Psoas muscle (tissue), 8 donors: ENCODE measurements at places on chromosomes 13 and 19.
A peak's percentile ranks its signal among the peaks of the same experiment; 100 is the strongest.

- peak; percentile 87 for DNase-seq
These were observed at the start of the genes ARMC6 and SUGP2 for GRCh38 chr19:19033426-19034203. Gene ARMC6 (plus strand): TSS chr19:19033603. CDS start chr19:19034210, 607 bp downstream. Gene SUGP2 (minus strand): TSS chr19:19033517. CDS start chr19:19031071, 2,446 bp downstream.

DNA sequence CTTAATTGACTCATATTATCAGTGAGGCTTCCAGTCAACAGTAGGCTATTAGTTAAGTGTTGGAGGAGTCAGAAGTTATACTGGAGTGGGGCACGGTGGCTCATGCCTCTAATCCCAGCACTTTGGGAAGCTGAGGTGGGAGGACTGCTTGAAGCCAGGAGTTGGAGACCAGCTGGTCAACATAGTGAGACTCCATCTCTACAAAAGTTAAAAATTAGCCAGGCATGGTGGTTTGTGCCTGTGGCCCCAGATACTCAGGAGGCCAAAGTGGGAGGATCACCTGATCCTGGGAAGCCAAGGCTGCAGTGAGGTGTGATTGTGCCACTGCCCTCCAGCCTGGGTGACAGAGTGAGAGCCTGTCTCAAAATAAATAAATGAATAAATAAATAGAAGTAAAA lies 53.2 kb downstream of the COMP start:
- no peak for DNase-seq

- no peak for DNase-seq
These were observed 352.6 kb downstream of the TBC1D4 start for GRCh38 chr13:75129331-75129730.

GRCh38 chr13:29577136-29578051 lies 18.1 kb downstream of the SLC7A1 start:
- DNase-seq = no peak

DNA sequence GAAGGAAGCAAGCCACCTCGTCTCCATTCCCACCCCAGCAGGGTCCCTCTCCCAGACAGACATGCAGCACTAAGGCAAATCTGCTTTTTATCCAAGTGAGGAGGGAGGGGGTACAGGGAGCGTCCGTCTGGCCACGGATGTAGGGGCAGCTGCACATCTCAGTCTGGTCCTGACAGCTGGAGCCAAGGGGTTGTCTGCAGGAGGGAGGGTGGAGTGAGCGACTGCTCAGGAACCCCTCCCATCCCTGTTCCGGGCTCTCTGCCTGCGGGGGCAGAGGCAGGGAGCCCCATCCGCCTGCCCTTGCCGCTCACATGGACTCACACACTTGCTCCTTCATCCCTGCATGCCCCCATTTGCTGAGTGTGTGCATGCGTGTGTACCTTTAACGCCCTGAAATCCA lies 2.5 kb downstream of the TMEM190 start:
- no peak for DNase-seq

GRCh38 chr19:46806656-46807055 lies 18.3 kb upstream of the SLC1A5 start:
- DNase-seq = no peak

- DNase-seq = no peak
These were observed 329.6 kb downstream of the PCDH20 start for GRCh38 chr13:61086087-61086486.

DNA sequence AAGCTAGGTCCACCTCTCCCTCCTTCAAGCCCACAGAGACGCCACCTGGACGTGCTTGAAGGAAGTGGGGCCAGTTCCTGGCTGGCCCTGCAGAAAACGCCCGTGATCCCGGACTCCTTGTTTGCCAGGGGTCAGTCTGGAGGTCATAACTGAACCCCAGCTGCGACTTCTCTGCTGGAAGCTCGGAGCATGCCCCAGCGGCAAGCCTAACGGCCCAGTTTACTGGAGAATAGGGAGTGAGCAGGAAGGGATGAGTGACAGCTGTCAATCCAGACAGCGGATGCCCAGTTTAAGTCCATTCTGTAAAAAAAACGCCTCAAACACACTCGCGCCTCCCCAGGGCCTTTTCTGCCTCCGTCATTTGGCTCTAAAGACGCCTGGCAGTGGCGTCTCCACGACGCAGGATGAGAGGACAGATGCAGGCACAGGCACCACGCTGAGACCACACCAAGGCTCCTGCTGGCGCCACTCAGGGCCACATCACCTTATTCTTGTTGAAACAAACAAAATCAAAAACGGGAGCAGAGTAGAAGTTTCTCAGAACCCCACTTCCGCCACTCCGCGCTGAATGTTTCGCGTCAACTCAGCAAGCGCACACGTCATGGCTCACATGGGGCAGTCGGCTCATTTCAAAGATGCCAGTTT lies 57.6 kb downstream of the RASA3 start:
- peak; percentile 50 for DNase-seq

GRCh38 chr13:95652821-95653220 lies 8.3 kb upstream of the DZIP1 start:
- DNase-seq = no peak

DNA sequence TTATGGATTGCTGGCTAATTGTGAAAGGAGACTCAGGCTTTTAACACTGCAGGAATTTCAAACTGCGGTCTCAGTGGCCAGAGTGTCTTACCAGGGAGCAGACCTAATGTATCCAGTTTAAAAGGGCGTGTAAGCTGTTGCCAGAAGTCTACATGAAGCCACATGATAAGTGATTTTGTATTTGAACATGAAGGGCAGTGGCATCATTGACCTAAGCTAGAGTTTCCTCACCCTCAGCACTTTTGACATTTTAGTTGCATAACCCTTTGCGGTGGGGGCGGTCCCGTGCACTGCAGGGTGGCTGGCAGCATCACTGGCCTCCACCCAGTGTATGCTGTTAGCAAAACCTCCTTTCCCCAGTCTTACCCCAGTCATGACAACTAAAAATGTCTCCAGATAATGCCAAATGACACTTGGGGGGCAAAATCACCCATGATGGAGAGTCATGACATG lies 23.7 kb upstream of the GPR18 start:
- DNase-seq = peak; percentile 74

- peak; percentile 68 for DNase-seq
These were observed 685 bp downstream of the TCF3 start for GRCh38 chr19:1651568-1652291.

DNA sequence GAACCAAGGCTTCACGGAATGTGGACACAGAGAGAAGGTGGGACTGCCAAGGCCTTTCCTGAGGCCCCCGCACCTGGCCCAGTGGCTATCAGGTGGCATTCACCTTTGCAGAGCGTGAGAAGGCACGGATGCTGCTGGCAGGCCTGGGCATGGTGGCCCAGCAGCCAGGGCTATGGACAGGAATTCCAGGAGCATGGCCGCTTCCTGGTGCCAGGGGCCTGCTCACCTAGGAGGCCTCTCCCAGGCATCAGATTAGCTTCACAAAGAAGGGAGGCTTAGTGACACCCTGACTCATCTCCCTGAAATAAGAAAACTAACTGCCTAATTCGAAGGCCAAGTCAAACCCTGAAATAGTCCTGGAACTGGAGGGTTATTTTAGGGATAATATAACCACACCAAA lies 155.8 kb downstream of the TEX29 start:
- no peak for DNase-seq

- no peak for DNase-seq
These were observed 52.0 kb upstream of the GAS6 start for GRCh38 chr13:113915786-113916329.

DNA sequence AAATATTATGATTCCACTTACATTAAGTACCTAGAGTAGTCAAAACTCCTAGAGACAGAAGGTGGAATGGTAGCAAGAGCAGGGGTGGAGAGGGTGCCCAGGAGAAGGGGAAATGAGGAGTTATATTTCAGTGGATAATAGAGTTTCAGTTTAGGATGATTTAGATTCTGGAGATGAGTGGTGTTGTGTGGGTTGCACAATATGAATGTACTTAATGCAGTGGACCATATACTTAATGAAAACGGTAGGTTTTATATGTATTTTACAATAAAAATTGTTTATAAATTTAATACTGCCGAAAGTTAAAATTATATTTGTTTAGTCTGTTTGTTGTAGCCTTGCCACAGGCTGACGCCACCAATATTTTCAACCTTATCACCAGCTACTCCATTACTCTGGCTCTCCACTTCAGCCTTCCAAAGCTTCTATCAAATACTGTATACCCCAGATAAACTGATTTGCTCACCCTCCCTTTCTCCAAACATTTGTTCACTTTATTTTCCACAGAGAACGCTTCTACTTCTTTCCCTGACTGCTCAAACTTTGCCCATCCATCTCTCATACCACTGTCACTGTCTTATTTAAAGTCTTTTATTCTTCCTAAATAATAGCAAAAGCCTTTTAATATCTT lies 1.4 kb upstream of the RBM26 start:
- DNase-seq = no peak

DNA sequence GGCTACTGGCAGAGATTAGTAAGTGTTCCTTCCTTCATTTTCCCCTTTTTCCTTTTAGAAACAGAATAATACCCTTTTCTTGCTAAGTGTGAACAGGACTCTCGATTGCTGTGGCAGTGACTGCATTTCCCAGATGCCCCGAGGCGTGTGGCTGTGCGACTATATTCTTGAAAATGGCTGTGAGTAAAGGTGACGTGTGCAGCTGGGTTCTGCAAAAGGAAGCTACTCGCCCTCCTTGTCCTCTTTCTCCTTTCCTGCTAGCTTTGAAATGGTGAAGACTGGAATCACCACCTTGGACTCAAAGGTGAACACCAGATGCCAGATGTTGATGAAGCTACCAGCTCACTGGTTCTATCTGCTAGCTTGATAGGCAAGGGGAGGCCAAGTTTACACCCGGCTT lies 121.4 kb downstream of the MIPEP start:
- DNase-seq = no peak

- no peak for DNase-seq
These were observed at the start of gene LCP1 for GRCh38 chr13:46181840-46182490. Gene LCP1 (minus strand): TSS chr13:46182177. CDS start chr13:46159662, 22,515 bp downstream.

- no peak for DNase-seq
These were observed 34.4 kb upstream of the GATAD2A start for GRCh38 chr19:19371059-19371458.

- DNase-seq = no peak
These were observed 27.2 kb downstream of the FOXO1 start for GRCh38 chr13:40639221-40639681.

GRCh38 chr19:14089662-14090508 lies 666 bp downstream of the SAMD1 start:
- peak; percentile 69 for DNase-seq

- DNase-seq = no peak
These were observed 21.7 kb downstream of the NALCN start for GRCh38 chr13:101394605-101395004.

- DNase-seq = no peak
These were observed 6.9 kb downstream of the S1PR5 start for GRCh38 chr19:10510301-10510802.

DNA sequence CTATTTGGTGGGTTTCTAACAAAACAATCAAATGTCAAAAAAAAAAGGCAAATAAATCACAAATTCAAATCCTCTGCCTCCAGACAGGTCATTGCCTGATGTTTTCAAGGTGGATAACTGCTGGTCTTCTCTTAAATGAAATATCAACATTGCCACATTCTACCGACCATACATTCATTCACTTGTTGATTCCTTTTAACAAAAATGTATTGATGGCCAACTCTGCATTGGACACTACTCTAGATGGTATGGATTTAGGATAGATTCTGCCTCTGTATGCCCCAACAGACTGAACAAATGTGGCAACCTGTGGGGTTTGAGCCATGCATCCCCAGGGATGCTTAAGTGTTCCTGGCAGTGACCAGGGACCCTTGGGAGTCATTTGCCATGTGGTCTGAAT lies 87.6 kb upstream of the STK24 start:
- no peak for DNase-seq

GRCh38 chr13:113526466-113527220 lies 36.1 kb upstream of the DCUN1D2 start:
- DNase-seq = no peak

DNA sequence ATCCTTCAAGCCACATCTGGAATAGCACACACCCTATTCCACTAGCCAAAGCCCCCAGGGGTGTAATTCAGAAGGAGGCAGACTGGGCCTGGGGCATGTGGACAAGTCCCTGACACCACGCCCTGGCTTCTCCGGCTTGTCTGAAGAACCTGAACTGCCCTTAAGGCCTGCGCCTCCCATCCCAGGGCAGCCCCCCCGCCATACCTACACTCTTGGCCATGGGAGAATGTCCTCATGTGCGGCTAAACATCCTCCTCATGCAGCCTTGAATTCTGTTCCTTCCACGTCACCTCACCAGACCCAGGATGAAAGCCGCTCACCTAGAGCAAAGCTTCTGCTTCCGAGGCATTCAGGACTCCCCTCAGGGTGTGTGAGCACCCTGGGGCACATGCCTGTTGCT lies 24.3 kb upstream of the POU2F2 start:
- no peak for DNase-seq

GRCh38 chr19:18379803-18380747 lies 5.9 kb upstream of the GDF15 start:
- peak; percentile 95 for DNase-seq

- no peak for DNase-seq
These were observed 9.9 kb upstream of the GP6 start for GRCh38 chr19:55047951-55048350.

GRCh38 chr19:46079576-46079975 lies 38.8 kb upstream of the IGFL4 start:
- DNase-seq = no peak

DNA sequence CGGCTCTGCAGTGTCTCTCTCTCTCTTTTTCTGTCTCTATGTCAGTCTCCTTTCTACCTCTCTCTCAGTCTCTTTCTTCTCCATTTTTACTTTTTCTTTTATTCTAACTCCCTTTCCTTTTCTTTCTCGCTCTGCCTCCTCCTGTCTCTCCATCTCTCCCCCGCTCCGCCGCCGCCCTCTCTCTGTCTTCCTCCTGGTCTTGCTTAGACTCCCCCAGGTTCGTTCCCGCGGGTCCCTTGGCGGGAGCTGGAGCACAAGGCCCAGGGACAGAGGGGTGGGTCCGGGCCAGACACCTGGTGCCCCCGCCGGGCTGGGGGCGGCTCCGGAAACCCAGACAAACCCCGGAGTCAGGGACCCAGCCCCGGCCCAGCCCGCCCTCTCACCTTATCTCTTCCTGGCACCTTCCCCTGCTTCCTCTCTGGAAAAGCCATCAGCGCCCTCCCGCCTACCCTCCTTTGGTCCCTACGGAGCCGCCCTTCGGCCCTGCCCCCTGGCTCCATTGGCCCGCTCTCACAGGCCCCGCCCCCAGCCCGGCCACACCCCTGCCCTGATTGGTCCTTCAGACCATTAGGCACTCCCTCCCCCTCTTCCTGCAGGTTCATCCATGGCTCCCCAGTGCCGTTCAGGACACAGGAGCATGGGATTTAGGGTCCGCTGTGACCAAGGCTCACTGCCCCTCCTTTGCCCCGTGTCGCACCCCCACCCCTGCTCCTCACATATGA lies 15.4 kb upstream of the NOP53 start:
- peak; percentile 86 for DNase-seq

- DNase-seq = no peak
These were observed 46.2 kb downstream of the GATAD2A start for GRCh38 chr19:19451429-19452242.

- DNase-seq = no peak
These were observed 592.8 kb downstream of the GPC6 start for GRCh38 chr13:93819331-93819890.

DNA sequence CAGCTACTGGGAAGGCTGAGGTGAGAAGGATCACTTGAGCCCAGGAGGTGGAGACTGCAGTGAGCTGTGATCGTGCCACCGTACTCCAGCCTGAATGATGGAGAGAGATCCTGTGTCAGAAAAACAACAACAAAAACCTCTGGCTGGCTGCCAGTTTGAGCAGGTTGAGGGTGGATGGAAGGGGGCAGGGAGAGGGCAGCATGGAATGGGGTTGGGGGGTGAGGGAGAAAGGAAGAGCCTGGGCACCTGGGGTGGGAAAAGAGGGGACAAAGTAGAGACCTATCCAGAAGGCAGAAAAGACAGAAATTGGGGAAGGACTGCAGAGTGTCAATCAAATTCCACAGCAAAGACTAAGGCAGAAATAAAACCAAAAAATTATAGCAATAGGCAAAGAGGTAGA lies 4.7 kb downstream of the SLC1A5 start:
- no peak for DNase-seq
